Activated T-cell treated with anti-CD3 and anti-CD28 coated beads for 24 hours (primary cell): ENCODE measurements at places on chromosomes 7 and 10.

- no peak for DNase-seq
These were observed 80.2 kb downstream of the PRTFDC1 start for GRCh38 chr10:24872049-24872789.

- DNase-seq = no peak
These were observed 259.6 kb upstream of the PPP2R2D start for GRCh38 chr10:131641231-131641630.

DNA sequence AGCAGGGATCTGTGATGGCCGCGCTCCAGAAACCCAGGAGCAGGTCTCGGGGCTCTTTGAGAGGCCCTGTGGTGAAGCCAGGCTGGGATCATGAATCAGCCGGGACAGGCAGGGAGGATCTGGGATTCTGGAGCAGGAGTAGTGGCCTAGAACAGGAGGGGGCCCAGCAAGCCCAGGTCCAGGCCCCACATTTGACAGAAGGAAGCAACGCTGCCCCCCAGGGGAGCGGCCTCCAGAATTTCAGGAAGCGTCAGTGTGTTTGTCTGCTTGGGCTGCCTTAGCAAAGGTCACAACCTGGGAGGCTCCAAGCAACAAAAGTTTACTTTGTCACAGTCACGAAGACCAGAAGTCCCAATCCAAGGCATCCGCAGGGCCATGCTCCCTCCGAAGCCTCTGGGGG is 36.8 kb downstream of the CLRN3 start:
- DNase-seq = no peak

- DNase-seq = no peak
These were observed 47.5 kb upstream of the HNRNPH3 start for GRCh38 chr10:68284062-68285001.

DNA sequence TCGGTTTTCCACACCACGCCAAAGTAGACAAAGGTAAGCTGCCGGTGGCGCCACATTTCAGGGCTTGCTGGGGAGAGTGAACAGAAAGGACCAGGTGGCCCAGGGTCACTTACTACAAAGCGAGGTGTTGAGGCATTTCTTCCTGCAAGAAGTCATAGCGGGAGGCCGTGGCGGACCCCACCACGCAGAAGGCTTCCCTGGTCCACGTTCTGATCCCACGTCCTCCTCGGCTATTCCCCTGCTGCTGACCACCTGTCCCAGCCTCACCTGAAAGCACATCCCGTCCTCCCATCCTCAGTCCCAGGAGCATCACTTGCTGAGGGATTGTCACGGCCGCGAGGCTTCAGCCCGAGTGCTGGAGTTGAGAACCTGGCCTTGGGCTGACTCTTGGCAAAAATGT is 139.2 kb downstream of the DYNC2I1 start:
- DNase-seq = no peak

DNA sequence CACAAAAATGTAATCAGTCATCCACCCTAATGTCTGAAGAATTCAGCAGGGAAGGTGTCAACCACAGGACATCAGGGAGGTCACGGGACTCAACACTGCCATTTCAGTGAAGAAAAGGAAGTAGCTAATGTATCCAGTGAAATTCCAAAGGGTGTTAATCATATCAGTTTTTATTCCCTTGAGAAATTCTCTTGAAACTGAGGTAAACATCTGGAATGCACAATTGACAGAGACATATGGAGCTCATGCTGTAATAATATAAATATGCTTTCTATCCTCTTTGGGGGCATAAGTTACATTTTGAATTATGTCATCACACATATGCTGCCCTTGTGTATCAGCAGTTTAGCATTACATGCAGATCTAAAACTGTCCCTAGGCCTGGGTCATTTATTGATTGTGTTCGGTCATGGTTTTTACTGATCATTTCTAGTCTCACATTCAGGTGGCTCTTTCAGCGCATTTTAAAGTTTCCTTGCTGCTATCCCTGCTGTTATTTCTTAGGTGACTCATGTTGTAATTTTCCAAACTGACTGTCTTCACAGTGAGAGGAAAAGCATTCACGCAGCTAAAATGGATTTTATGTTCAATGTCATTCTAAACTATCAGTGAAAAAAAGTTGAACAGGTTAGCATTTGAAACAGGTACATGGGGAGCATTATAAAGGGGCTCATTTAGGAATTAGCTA is 273.9 kb downstream of the TSPAN12 start:
- no peak for DNase-seq

GRCh38 chr7:50317697-50318669 is 13.5 kb downstream of the IKZF1 start:
- DNase-seq = no peak

DNA sequence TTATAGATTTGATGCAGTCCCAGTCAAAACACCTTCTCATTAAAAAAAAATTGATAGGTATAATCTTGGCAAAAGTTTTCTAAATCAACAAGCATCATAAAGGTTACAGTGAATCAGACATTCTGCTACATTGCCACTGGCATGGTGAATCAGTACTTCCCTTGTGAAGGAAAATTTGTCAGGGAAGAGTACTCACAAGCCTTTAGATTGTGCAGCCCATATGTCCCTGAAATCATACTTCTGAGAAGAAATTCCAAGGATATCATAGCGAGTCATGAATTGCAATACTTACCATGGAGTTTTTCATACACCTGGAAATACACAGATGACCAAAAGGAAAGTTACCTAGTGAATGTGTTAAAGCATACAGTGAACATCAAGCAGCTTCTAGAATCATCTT is 17.2 kb downstream of the VSTM2A start:
- no peak for DNase-seq

DNA sequence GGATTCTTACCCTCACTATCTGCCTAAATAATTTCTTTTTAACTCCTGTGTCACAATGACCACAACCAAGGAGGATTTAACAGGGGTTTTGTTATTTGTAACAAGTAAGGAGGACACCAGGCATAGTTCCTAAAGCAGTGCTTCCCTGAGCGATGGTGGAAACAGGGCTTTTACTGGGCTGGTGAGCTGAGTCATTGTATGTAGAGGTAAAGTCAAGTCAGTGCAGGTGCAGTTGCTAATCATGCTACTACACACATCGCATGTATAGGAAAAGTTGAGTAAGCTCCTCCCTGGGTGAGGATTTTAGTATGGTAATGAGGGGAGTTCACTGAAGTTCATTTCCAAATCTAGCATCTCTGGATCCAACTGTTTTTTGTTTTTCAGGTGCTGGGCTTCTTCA is 22.9 kb upstream of the ABCA13 start:
- no peak for DNase-seq

DNA sequence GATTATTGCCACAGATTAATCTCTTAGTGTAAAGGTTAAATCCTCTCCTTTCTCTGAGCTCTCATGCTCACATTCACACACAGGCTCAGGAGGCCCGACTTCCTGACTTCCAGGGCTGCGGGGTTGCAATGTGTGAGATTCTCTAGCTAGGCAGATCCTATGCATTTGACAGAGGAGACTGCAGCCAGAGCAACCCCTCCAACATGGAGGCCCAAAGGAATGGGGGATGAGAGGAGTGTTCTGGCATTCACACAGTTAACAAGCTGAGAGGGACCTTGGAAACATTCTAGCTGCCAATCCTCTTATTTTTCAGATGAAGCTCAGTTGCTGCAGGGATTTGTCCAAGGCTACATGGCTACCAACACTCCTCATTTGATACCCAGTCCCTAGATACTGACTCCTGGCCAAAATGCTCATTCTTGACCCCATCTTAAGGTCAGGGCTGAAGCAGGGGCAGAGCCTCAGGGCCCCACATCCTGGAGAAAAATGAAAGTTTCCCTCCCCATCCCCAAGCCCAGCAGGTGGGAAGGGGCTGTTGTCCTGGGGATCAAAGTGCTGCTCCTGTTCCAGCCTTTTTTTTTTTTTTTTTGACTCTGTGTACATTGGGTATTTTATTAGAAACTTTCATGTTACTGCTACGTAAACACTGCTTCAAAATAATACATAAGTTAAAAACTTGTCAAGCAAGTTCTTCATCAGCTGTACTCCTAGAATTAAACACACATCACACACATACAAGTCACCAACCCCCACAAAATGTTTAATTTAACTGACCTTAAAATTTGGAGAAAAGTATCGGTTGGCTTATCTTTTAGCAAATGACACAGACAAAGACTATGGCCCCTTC is 325.6 kb downstream of the PLXNA4 start:
- DNase-seq = no peak

DNA sequence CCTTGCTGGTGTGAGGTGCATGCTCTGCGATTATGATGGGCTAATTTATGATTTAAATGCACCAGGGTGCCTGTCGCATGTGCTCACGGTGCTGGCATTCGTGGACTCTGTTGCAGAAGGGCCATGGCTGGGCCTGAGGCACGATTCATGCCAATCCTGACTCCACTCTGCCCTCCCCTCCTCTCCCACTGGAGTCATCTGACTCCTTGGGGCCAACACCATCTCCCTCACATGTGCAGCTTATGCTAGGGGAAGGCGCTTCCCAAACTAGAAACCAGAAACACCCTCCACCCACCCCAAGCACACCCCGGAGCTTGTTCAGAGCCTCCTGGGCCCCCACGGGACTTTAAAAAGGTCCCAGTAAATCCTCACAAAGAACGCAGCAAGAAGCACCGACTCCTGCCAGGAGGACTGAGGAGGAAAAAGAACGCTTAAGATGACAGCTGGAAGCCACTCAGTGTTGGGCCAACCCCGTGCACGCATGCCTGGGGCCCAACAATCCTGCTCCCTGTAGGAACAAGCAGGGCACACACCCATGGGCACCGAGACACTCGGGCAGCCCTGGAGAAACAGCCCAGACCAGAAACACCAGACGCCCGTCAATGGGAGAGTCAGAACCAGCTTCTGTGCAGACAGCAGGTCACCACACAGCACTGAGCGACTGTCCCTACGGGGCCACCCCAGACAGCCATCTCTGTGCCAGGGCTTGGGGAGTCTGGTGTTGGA is 14.1 kb downstream of the BRI3 start:
- DNase-seq = no peak

GRCh38 chr7:100586266-100587025 is at the start of gene FBXO24:
Gene FBXO24 (plus strand): TSS chr7:100586328. CDS start chr7:100586626, 298 bp downstream.
- peak; percentile 99 for DNase-seq

- DNase-seq = no peak
These were observed 7.2 kb upstream of the NPVF start for GRCh38 chr7:25235471-25235870.

GRCh38 chr7:45568536-45569289 is 5.5 kb upstream of the ADCY1 start:
- DNase-seq = no peak

DNA sequence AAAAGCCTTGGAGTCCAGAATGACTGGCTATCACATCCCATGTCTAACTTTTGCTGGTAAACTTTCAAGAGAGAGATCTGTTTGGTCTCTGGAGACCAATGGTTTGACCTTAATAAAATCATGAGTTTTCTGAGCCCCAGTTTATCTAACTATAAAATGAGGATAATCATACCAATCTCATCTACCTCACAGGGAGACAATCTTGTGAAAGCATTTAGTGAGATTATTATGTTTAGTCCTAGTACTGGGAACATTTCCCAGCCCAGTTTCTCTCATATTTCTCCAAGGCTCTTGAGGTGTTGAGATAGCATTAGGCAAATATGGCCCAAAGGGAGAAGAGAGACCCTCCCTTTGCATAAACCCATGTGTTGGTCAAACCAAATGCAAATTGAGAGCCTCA is 25.8 kb downstream of the ABCC2 start:
- no peak for DNase-seq

GRCh38 chr7:128200376-128200775 is 40.7 kb upstream of the LEP start:
- DNase-seq = no peak

DNA sequence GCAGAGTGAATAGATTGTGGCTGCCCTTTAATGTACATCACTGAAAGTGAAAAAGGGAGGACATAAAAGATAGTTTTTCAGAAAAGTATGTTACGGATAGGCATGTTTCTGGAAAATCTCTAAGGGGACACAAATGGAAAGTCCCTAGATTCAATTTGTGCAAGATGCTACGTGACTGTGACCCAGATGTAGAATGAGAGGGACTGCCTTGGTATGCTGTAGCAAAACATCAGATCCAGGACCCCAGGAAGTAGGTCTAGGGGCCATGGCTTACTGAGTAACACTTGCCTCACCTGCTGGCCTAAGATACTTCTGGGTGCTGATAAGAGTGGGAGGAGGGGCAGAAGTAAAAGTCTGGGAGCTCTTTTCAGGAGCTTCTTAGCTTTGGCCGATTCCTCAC is 191.2 kb upstream of the PHYHIPL start:
- no peak for DNase-seq

DNA sequence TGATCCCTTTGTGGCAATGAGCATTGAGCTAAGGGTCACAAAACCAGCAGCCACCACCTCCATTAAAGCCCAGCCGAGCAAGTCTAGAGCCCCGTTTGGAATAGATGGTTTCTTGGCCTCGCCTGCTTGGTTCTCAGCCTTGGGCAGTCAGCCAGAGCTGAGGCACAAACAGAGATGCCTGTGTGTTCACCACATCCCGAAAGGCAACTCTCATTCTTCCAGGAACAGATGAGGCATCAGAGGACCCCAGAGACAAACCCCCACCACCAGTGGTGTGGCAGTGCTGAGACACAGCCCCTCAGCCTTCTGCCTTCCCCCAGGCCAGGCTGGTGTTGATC is 203.3 kb upstream of the ZMIZ1 start:
- no peak for DNase-seq

DNA sequence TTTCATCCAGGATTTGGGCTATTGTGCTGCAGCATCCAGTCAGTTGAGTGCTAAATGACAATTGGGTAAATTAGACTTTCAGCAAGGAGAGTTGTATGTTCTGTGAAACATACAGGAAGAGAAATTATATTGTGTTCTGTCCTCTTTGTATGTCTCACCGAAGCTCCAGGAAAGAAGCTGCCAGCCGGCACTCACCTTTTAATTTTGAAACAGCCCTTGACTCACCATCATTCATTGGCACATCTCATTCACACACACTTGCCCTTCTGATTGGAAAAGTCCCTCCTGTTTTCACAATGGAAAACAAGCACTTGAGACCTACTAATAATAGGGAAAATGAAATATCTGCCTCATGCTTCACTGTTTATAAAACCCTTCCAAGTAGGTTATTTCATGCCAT is 495.6 kb downstream of the RPS24 start:
- no peak for DNase-seq

GRCh38 chr10:69374242-69374641 is 42.5 kb downstream of the TACR2 start:
- DNase-seq = no peak

DNA sequence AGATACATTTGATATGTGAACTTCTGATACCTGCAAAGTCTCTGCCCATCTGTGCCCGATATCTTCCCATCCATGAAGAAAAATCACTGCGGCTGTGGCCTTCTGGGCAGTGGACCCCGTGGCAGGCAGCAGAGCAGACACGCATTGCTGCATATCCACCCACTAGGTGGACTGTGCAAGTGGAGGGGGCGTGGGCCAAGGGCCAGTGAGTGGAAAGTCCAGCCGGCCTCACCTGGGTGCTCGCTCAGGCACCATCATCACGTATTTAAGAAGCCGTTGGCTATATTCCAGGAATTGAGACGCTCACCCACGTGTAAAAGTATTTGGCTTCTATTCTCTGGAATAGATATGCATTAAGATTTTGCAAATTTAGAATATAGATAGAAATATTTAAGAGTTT is 30.8 kb upstream of the SLC13A1 start:
- no peak for DNase-seq

- no peak for DNase-seq
These were observed 197.9 kb downstream of the HDAC9 start for GRCh38 chr7:18693406-18693805.

- DNase-seq = no peak
These were observed 101.5 kb downstream of the FOXL3 start for GRCh38 chr7:391411-391951.

- no peak for DNase-seq
These were observed 2.8 kb downstream of the AP1S1 start for GRCh38 chr7:101156866-101157589.

GRCh38 chr7:155733582-155734444 is 78.5 kb downstream of the SHH start:
- DNase-seq = no peak

- no peak for DNase-seq
These were observed 399.0 kb downstream of the GRID1 start for GRCh38 chr10:85967594-85967993.
